ENCODE measurements at places on chromosomes 4 and X.

- DNase-seq: no peak
Measured at GRCh38 chrX:115229337-115230003, 4.4 kb downstream of the LRCH2 start.

GRCh38 chr4:13762130-13762529 is 134.6 kb upstream of the BOD1L1 start:
- DNase-seq: no peak

- peak; percentile 61 for DNase-seq
Measured at GRCh38 chrX:129540068-129540653, at the start of gene OCRL. Gene OCRL, plus strand, starts transcription at chrX:129540259. Its CDS starts 181 bp downstream, at chrX:129540440.

GRCh38 chrX:126237524-126237923 is 71.4 kb upstream of the DCAF12L2 start:
- DNase-seq: no peak

- DNase-seq: no peak
Measured at GRCh38 chr4:29326004-29326403, 1394.2 kb upstream of the PCDH7 start.

GRCh38 chr4:68271851-68272357 is 26.4 kb upstream of the TMPRSS11B start:
- peak; percentile 61 for DNase-seq

DNA sequence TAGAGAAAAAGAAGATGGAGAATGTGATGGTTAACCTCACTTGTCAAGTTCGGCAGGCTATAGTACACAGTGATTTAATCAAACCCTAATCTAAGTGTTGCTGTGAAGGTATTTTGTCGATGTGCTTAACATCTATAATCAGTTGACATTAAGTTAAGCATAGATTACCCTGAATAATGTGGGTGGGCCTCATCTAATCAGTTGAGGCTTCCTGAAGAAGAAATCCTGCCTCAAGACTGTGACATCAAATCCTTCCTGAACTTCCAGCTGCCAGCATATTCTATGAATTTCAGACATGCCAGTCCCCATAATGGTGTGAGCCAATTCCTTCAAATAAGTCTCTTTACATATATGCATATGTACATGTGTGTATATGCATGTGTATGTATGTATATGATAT is 181.4 kb downstream of the PACRGL start:
- no peak for DNase-seq

DNA sequence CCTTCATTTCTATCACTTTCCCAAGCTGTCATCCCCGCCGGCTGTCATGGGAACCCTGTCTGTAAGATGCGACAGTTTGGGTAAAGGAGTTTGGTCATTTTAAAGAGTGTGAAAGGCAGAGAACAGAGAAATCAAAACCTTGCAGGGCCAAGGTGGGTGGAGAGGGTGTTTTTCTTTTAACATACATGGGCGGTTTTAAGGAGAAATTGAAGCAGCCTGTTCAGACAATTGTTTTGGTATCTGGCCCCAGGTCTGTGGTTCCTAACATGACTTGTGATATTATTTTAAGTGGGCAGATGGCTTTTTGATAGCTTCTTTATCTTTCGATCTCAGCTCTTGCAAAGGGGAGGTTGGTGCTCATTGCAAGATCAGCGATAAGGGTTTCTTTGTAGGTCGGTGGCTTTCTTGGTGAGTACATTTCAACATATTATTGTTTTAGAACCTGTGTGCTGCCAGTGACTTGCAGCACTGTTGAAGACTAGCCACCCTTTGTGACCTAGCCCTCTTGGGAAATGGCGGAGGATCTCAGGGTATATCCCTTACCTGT is 3.7 kb downstream of the PPP1R3F start:
- no peak for DNase-seq

DNA sequence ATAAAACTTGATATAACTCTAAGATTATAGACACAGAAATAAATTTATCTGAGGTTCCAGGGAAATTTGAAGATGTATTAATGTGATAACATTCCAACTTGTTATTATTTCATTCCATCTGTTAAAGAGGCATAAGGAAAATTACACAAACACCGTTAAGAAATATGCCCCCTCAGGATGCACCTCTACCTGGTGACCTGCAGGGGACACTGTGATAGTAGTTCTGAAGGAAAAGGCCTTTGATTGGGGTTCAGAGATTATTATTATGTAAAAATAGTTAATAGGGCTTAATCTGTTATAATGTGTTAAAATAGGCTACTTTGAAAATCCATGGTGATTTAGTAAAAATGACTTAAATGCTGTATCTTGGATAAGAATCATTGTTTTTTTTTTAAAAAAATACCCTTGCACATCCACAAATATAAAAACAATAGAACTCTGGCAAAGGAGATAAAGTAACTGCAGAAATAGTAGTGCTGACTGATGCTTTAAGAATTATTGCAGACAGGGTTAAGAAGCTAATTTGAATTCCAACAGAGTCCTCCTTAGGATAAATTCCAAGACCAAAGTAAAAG is 6.1 kb upstream of the ABRAXAS1 start:
- peak; percentile 13 for DNase-seq

GRCh38 chr4:70925899-70926635 is 23.9 kb downstream of the MOB1B start:
- DNase-seq: no peak

GRCh38 chr4:165364452-165365080 is 14.2 kb upstream of the CPE start:
- no peak for DNase-seq

- DNase-seq: no peak
Measured at GRCh38 chr4:84484236-84484635, 14.9 kb downstream of the NKX6-1 start.

DNA sequence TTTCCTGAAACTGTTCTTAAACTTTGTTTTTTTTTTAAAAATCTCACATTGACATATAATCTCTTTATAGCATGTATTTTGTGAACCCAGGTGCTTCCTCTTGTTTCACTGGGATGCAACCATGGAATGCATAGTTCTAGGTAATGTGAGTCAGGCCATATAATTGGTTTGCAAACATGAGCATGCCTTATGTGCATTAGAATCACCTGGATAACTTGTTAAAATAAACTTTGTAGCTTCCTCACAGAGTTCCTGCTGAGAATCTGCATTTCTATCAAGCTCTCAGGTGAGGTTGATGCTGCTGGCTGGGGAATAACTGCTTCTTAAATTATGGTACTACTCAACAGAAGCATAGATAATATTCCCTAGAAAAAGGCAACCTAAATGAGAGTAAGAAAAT is 940.3 kb upstream of the LCORL start:
- DNase-seq: no peak

GRCh38 chr4:147498031-147498660 is 17.2 kb downstream of the EDNRA start:
- peak; percentile 84 for DNase-seq

- DNase-seq: no peak
Measured at GRCh38 chr4:161256716-161257115, 907.1 kb downstream of the FSTL5 start.

DNA sequence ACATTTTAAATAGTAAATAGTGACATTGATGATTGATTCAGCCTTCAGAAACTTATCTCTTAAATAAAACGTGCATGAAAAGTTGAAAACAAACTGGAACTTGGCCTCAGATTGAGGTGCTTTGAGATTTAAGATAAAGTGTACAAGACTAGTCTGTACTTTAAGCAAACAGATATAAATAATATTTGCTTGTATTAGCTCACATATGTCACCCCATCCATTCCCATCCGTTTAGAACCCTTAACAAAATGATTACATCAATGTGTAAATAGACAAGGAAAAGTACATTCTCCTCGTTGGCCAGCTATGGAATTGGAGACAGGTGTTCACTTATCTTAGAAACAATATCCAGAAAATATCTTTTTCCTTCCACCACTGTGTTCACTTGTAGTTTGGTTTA is 130.8 kb downstream of the BANK1 start:
- no peak for DNase-seq

DNA sequence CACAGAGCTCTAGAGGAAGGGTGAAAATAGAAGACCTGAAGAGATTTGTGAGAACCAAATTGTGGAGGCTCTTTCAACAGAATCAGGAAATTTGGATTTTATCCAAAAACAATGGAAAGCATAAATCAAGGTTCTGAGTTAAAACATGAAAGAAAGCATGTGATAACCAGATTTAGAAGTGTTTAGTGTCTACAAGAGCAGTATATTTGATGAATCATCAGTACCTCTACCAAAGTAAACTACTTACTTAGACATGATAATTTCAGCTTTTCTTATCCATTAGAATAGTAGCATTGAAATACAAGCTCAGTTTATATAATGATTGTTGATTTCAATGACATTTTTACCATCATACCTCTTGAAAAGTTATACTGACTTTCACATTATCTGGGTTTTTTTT is 25.9 kb upstream of the INTU start:
- no peak for DNase-seq

DNA sequence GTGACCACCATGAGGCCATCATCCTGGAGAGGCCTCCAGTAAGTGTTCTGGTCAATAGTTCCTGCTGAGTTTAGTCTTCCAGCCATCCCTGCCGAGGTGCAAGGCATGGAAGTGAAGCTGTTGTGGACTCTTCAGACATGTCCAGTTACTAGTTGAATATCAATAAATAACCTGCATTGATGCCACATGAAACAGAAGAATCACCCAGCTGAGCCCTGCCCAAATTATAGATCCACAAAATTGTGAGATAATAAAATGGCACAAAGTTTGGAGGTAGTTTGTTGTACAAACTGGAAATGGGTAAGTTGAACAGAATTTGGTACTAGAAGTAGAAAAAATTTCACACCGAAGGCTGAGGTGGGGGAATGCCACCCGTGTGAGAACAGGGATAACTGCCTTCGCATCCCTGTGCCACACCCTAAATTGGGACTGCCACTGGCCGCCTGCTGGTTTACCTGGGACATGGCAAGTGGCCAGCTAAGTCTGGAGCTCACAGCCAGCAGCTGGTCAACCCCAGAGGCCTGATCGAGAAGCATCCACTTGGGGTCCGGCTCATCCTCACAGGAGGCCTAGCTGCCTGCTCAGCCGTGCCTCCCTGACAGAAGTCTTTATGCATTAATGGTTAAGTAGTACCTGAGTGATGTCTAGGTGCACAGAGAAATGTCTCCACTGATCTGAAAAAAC is 184.5 kb downstream of the SPRY1 start:
- no peak for DNase-seq

GRCh38 chr4:101286663-101287062 is 60.7 kb downstream of the PPP3CA start:
- DNase-seq: no peak

DNA sequence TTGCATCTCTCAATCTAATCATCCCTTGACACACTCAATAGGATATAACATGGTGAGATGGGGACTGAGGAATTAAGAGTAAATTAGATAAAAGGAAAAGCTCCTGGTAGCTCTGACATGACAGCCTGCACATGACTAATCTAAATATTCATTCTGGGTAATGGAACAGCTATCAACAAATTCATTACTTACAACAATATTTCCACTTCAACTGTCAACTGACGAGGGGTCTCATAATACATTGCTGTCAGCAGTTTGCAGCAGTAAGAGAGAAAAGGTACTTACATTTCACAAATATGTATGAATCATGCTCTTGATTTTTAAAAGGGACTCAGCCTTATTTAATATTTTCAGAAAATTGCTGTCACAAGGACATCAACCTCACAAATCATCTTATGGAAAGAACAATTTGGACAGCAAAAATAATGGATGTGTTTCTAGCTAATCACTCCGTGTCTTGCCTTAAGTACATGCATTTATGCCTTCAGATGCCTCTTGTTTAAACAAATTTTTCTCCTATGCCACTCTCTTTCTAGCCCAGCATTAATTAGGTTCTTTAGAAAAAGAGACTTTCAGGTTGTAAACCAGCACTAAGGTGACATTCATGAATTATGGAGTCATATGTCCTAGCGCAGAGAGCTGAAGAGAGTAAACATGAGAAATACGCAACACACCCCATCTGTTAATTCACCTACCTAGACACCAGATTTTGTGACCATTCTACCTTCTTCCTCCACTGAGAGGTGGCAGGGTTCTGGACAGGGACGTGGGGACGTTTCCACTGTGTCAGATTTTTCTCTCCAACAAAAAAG is 99.6 kb upstream of the TMEM150C start:
- no peak for DNase-seq

DNA sequence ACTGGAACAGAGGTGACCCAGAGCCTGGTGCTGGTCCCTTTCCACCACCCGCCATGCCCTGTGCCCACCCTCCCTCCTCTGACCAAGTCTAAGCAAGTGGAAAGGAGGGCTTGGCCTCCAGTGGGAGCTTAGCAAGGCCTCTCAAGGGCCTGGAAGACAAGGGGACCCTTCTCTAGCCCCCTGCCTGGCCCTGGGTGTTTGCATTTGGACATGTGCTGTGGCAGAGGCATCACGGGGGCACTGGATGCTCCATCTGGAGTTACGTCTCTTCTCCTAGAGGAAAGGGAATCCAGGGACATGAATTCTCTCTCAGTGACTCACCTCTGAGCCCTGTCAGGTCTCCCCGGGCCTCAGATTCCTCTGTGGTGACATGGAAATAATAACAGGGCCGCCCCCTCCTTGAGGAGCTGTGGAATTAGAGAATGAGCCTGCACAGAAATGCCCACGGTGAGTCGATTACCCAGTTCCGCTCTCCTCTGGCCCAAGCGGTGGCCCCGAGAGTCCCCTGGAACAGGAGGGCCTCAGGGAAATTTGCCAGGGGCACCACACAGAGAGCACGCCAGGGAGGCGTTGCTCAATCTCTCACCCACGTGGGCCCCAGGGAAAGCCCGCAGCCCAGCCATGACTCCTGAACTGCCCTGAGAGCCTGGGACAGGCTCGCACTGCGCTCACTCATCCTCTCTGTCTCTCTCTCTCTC is 189.6 kb downstream of the BCOR start:
- peak; percentile 96 for DNase-seq

DNA sequence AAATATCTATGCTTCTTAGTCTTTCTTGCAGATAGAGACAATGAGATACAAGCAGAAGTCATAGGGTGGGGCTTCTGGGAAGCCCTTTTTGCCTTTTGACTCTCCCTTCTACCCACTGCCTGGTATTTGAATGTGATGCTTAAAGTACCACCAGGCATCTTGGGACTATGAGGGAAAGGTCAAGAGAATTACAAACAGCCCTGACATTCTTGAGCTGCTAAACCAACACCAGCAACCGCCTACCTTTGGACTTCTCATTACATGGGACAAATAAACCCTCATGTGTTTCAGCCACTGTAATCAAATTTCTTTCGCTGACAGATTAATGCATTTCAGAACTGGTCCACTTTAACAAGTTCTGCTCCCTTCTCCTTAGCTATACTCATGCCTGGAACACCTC is 112.8 kb downstream of the LUZP4 start:
- no peak for DNase-seq

- DNase-seq: no peak
Measured at GRCh38 chrX:123994730-123995129, 33.2 kb downstream of the STAG2 start.

GRCh38 chr4:24650849-24651640 is 66.7 kb upstream of the DHX15 start:
- DNase-seq: no peak

GRCh38 chr4:26099967-26100366 is 185.9 kb downstream of the SMIM20 start:
- no peak for DNase-seq

GRCh38 chr4:74166135-74166534 is 8.2 kb downstream of the MTHFD2L start:
- no peak for DNase-seq

- DNase-seq: no peak
Measured at GRCh38 chrX:128019218-128019617, 33.0 kb downstream of the ACTRT1 start.

GRCh38 chr4:169063441-169063840 is 53.4 kb upstream of the CBR4 start:
- DNase-seq: no peak
